ENCODE measurements at places on chromosomes 4 and X.
A peak's percentile ranks its signal among the peaks of the same experiment; 100 is the strongest.

GRCh38 chr4:86432559-86433134 lies 72.8 kb upstream of the MAPK10 start:
- DNase-seq, result no peak

GRCh38 chr4:145011636-145012035 lies 86.4 kb downstream of the ANAPC10 start:
- DNase-seq, result no peak

DNA sequence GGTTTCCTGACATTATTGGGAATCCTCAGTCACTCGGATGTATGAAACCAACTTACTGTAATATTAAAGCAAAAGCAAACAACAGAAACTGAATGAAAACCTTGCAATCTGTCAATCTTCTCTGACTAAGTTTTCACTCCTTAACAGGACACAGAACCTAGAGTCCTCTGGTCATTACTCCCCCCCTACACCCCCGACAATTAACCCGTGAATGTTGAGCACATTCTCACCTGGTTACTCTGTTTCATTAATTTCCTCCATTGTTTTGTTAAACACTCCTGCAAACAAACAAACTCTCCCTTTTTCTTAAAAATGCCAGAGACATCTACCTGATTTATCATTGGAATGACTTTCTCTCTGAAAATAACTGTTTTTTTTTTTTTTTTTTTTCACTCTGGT lies 469.0 kb upstream of the PRKX start:
- no peak for DNase-seq

- no peak for DNase-seq
These were observed 26.8 kb upstream of the FMR1 start for GRCh38 chrX:147884958-147885357.

DNA sequence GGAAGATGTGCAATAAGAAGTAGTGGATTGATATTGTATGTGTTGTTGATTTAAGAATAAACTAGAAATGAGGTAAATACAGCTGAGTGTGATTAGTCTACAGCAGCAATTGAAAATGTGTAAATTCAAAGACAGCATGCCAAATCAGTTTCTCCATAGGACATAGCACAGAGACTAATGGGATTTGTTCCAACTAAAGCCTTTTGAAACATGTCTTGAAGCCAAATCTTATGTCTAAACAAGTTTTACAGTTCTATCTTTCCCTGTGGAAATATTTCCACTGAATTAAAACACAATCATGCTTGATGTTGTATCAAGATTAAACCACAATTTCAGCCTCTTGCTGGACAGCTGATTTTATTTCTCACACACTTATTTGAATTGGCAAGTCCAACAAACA lies 497.4 kb upstream of the FAM47C start:
- DNase-seq, result no peak

- DNase-seq, result no peak
These were observed 1.0 kb downstream of the FOXO4 start for GRCh38 chrX:71096760-71097032.

DNA sequence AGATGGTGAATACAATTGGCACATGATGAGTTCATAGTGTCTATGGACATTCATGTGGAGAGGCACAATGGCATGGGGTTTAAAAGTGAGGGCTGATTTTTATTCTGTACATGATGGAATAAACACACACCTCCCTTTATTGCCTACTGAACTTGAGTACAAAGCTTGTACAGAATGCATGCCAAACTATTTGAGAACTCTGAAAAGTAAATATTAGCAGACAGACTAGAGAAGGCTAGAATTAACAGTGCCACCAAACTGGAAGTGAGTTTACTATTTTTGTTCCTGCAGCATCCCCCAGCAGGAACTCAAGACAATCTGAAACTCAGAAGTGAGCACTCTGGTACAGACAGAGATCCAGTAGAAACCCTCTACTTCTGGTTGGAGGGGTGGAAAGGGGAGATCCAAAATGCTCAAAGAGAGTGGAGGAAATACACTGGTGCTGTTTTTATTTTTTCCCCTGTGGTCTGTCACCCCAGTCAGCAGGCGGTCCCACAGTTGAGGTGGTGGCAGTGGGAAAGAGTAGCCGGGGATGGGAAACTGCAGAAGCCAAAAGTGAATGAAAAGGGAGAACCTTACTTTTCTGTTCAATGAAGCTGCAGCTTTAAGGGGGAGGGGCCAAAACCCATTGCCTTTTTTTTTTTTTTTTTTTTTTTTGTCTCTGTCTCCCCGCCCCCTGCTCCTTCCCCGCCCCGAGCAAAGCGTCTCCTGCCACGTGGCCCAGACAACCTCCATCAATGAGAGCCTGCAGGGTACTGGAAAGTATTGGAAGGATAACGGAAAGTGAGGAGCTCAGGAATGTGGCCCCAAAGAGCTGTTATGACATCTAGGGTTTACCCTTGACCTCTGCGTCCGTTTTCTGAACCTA lies 20.5 kb downstream of the AKAP4 start:
- no peak for DNase-seq

DNA sequence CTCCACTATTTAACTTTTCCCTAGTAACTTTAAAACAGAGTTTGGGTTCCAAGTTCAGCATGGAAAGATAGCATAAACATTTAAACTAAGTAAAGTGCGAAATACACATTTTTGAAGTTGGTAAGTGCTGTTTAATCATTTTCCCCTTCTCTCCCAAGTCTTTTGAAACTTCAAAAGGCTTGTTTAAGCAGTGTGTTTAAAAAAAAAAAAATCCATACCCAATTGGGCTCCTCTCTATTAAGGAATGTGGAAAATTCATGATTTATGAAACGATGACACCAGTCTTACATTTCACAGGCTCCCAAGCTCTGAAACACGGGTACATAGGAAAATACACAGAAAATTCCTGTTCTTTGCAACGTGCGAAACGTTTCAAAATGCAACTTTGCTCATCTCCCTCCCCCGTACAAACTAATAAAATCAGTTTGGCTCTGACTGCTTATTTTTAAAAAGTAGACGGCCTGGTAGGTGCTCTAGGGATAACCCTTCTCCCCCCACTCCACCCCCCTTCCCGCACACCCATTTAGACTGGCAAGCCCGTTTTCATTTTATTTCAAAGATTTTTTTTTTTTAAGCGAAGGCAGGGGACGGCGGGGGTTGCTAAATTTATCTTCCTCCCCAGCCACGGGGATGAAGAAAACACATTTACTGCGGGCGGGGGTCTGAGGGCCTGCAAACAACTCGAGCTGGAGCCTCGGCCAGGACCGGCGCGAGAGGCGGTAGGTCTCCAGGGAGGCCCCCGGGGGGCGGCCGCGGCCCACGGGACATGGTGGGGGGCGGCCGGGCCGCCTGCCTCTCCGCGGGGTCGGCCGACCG lies 786 bp upstream of the ZFX start:
- peak; percentile 25 for DNase-seq

DNA sequence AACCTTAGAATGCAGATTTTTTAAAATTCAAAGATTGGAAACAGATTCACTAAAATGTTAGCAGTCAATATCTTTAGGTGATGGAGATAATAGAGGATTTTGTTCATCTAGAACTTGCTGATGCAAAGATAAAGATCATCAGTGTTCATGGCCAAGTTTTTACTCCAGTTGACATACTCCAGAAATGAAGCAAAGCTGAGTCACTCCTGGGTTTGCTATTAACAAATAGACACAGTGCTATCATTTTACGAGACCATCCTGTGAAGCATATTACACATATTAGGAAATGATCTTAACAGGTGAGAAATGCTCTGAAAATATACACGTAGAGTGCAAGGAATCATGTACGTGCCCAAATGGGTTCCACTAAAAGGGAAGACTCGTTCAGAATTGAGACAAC lies 170.6 kb upstream of the FAM9B start:
- no peak for DNase-seq

- DNase-seq, result no peak
These were observed 111.3 kb downstream of the MAGEE1 start for GRCh38 chrX:76538860-76539259.

DNA sequence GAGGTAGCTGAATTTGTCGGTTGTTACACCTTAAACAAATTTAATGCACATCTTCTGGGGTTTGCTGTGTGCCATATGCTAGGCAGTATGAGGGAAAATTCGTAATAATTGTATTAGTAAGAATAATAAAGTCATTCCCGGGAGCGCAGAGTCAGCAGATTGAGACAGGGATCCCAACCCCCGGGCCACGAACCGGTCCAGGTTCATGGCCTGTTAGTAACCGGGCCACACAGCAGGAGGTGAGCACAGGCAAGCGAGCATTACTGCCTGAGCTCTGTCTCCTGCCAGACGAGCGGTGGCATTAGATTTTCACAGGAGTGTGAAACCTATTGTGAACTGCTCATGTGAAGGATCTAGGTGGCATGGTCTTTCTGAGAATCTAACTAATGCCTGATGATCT lies 114.9 kb downstream of the PCDH7 start:
- no peak for DNase-seq

DNA sequence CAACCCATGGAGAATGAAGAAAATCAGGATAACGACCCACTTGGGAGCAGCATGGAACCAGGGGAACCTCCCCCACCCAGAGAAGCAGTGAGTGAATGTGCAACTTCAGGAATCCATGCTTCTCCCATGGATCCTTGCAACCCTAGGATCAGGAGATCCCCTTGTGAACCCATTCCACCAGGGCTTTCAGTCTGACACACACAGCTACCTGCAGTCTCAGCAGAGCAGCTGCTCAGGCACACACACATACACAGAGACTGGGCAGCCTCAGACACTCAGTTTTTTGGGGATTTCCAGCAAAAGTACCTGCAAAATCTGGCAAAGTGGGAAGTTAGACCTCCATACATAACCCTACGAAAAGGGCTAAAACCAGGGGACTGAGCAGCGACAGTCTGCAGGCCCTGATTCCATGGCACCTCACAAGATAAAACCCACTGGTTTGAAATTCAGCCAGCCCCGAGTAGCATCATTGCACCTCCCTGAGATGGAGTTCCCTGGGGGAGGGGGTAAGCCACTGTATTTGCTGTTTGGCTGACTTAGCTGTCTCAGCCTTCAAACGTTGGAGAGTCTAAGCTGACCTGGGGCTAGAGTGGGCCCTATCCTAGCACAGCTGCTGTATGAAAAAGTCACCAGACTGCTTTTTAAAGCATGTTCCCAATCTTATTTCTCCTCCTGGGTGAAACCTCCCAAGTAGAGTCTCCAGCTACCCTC lies 737.5 kb upstream of the NDST4 start:
- no peak for DNase-seq

- no peak for DNase-seq
These were observed 250.5 kb upstream of the PRKX start for GRCh38 chrX:3963980-3964379.

DNA sequence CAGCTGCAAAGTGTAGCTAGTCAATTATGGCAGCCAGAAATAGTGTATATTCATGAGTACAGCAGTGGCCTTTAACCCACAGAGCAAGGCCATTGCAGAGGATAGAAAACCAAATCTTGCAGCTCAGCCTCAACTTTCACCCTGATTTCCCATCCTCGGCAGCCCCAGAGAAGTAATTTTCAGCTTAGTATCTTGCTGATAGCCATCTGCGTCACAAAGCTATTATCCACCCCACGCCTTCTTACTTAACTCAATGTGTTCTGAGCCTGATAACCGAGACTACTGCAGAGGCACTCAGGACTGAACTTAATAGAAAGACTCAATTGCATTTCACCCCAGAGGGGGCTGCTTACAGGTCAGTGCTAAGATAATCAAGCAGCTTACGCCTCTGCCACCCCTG lies 174.5 kb upstream of the MAOA start:
- DNase-seq, result no peak

DNA sequence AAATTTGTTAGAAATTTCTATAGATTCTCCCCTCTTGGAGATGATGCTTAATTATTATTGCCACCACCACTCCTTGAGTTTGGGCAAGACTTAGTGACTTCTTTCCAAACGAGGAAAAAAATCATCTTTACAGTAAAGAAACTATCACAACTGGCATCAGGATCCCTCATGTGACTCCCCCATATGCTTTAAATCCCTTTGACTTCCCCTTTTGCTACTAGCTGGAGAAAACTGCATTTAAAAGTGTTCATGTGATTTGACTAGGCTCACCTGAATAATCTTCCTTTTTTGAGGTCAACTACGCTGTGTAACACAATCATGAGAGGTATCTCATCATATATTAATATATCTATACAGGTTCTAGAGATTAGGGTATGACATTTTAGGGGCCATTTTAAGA lies 30.3 kb upstream of the ENOX2 start:
- DNase-seq, result no peak

DNA sequence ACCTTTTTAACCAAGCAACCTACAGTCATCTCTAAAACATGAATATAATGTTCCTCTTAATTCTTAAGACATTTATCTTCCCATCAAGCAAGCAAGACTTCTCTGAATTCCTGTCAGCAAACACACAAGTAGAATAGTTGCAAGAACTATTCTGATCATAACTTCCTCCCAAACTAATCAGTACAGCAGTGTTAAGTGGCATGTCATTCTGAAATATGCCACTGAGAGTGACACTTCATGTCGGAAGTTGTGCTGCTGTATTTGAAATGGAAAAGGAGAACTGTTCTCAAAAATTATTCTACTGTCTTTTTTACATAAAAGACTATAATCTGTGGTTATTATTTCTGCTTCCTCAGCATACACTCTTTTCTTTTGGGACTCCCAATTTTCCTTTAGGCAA lies 546.6 kb downstream of the PCDH18 start:
- no peak for DNase-seq

GRCh38 chr4:168388890-168389289 lies 70.3 kb upstream of the DDX60 start:
- DNase-seq, result no peak

- DNase-seq, result no peak
These were observed 10.5 kb downstream of the ZCCHC18 start for GRCh38 chrX:104122829-104123228.

DNA sequence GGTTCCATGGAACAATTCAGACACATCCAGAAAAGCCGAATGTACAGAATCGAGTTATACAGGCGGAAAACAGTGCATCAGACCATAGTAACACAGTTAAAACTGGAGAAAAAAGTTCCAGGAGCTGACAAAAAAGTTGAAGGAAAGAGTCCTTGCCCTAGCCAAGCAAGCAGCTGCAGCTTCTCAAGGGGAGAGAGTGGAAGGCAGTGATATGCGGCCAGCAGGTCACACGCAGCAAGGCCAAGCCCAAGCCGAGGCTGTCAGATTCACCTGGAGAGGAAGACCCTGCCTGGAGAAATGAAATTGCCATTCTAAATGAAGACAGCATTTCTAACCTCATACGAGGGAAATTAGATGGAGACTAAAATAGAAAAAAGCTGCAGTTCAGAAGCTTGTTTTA lies 55.8 kb downstream of the RGS12 start:
- DNase-seq, result no peak

DNA sequence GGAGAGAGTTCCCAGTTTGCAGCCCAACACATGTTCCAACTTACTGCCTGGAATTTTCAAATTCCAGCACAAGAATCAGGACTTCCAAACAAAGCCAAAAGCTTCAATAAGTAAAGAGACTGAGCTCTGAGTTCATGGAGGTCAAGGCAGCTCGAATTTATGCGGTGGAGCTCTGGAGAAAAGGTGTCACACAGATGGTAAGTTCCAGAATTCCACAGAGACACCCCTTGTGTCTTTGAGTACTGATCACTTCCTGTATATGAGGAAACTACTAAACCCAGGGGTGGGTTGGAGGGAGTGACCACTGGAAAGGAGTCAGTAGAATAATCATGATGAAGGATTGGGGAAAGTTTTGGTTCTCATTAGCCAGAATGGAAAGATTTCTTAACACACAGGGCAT lies 118.5 kb upstream of the GUCY1A1 start:
- DNase-seq, result no peak

- DNase-seq, result no peak
These were observed 5.0 kb downstream of the ARMCX5 start for GRCh38 chrX:102604327-102604726.

GRCh38 chrX:9745417-9746115 lies 20.1 kb downstream of the GPR143 start:
- no peak for DNase-seq
